Skin of body (tissue), 3 donors: ENCODE measurements at places on chromosomes 6 and 20. TPM values are rescaled to one million over a fixed set of nuclear protein-coding genes. Genes with fewer than 3 reads are reported as not detected.
A peak's percentile ranks its signal among the peaks of the same experiment; 100 is the strongest.

The PI16 gene
- 10.1 TPM for total RNA-seq

DNA sequence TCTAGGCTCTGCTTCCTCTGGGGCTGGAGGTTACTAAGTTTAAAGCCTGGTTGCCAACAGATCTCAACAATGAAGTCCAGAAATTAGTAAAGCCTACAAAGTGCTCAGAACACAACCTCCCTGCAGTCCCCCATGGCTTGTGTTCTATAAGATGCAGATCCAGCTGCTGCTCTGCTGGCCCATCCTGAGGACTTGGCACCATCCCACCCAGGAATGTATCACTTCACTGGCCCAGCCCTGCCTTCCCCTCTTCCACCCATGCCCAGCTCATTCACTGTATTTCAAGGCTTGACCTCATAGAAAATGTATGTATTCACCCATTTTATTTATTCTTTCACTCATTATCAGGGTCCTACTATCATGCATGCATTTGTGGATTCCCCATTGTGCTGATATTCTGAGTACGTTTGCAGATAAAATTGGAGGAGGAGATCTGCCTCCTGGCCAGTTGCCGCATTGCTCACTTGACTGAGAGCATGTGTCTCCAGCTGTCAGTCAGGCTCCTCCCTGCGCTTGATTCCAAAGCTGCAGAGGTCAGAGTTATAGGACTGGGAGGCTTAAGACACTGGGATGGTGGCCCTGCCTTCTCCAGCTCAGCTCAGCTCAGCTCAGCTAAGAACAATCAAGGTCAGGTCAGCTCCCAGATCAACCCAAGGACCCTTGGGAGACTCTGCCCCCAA is 104.8 kb downstream of the MAFB start:
- DNase-seq: no peak

- DNase-seq: no peak
Measured at GRCh38 chr6:38322138-38322537, 317.6 kb downstream of the BTBD9 start.

The EXOC2 gene
- 21.3 TPM for total RNA-seq

DNA sequence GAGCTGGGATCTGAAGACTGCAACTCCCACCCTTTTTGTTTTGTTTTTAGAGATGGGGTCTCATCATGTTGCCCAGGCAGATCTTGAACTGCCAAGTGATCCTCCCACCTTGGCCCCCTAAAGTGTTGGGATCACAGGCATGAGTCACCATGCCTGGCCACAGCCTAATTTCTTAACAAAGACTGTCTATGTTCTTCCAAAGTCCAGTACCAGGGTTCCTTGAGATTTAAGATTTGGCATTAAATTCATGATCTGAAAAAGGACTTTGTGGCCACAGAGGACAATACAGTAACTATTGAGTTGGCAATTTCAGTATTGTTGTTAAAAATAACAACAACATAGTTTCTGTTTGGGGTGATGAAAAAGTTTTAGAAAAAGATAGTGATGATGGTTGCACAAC is 28.7 kb upstream of the BEND3 start:
- no peak for DNase-seq

The DEFB124 gene
- total RNA-seq: not detected

The HDAC2 gene
- 91.2 TPM for total RNA-seq

- DNase-seq: no peak
Measured at GRCh38 chr20:41138475-41139226, 1.3 kb downstream of the PLCG1 start.

GRCh38 chr6:139659196-139659595 is 284.7 kb upstream of the CITED2 start:
- no peak for DNase-seq

DNA sequence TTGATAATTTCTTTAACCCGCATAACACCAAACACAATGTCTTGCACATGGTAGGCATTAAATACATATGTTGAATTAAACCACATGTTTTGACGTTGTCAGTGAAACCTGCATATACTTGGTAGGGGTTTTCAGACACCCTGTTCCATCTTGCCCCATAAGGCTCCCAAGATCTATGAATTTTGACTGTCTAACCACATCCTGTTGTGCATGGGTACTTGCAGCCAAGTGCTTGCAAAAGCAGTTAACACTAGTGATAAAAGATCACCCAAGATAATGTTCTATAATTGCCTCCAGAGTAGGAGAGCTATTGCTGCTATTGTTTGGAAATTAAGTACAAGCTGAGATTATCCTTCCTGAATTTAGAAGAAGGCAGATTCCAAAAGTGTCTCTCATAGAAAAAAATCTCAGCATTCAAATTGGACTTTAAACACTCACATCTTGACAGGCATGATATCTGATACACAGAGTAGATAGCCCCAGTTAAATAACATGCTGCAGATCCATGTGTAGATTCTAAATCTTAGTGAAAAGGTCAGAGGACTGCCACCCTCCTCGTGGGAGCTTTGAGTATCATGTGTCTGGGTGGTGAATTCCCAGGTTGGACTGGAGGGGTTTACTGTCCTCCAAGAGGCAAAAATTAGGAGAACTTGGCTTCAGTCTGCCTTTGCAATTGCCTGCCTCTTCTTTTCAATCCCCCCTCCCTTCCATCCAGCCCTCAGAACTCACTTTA is 25.8 kb upstream of the CCN6 start:
- DNase-seq: peak; percentile 78
